ENCODE measurements at places on chromosomes 7 and 10. TPM values are rescaled to one million over a fixed set of nuclear protein-coding genes. Genes with fewer than 3 reads are reported as not detected.

GRCh38 chr7:148155826-148156225, 434.7 kb upstream of the C7orf33 start:
- no peak overlapping the region for H3K4me3 ChIP-seq
- H3K36me3 ChIP-seq = no peaks in the 10 kb centered on the region
- DNase-seq = no peak
- peaks cover 4% of the 10 kb centered on the region for H3K4me1 ChIP-seq

DNA sequence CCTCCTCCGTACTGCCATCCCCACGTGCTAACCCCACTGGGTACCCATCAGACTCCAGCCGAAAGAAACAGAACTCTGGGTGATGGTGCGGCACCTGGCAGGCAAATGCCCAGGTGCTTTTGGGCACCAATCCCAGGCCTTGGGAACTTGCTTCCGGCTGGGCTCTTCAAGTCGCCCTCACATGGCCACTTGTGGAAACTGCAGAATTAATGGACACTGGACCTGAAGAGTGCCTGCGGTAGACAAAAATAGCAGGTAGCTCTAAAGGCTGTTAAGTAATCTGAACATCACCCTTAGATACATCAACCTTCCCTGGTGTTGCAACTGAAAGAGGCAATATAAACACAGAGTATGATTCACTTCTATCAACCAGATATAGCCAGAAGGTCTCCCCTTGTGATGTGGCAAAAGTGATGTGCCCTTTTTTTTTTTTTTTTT, 644.4 kb downstream of the GRM8 start:
- no peaks in the 10 kb centered on the region for H3K27me3 ChIP-seq
- no peak overlapping the region for H3K4me3 ChIP-seq
- H3K27ac ChIP-seq = no peak overlapping the region
- H3K4me1 ChIP-seq = no peaks in the 10 kb centered on the region

DNA sequence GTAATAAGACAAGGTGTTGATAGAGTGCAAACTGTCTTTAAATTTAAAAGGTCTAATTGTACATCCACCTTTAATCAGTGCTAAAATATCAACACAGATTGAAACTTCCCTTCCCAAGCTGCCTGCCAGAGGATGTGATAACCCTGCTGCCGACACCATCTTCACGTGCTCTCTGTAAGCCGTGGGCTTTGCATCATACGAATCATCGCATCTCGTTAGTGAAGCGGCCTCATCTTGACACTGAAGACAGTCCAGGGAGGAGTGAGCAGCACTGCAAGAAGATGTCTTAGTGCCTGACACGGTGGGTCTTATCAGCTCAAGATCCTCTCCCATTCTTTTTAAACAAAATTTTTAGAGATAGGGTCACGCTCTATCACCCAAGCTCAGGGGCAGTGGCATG, 518.8 kb downstream of the PTPRN2 start:
- H3K27ac ChIP-seq = no peak overlapping the region
- no peaks in the 10 kb centered on the region for H3K4me1 ChIP-seq
- H3K4me3 ChIP-seq = no peak overlapping the region
- no peaks in the 10 kb centered on the region for H3K36me3 ChIP-seq

DNA sequence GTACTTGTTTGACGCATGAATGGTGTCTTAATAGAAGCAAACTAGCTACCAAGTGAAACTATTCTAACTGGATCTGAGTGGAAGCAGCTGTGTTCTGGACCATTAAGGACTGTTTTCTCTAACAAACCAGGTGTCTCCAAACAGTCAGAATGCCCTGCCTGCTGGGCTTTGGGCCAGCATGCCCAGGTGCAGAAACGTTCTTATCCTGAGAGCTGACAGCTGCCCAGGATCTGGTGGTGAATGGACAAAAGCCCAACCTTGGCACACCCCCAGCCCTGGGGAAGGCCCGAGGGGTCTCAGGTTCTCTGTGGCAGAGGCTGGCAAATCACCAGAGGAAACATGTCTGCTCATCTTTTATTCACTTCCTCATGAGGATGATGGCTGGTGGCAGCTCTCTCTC, 48.2 kb upstream of the LAMB4 start:
- H3K4me1 ChIP-seq = no peaks in the 10 kb centered on the region
- no peak for DNase-seq
- H3K36me3 ChIP-seq = no peaks in the 10 kb centered on the region

GRCh38 chr10:128929767-128930166, 537.3 kb upstream of the MGMT start:
- no peak overlapping the region for H3K27ac ChIP-seq
- no peaks in the 10 kb centered on the region for H3K27me3 ChIP-seq
- no peaks in the 10 kb centered on the region for H3K4me1 ChIP-seq
- no peak for DNase-seq
- no peak overlapping the region for H3K4me3 ChIP-seq

DNA sequence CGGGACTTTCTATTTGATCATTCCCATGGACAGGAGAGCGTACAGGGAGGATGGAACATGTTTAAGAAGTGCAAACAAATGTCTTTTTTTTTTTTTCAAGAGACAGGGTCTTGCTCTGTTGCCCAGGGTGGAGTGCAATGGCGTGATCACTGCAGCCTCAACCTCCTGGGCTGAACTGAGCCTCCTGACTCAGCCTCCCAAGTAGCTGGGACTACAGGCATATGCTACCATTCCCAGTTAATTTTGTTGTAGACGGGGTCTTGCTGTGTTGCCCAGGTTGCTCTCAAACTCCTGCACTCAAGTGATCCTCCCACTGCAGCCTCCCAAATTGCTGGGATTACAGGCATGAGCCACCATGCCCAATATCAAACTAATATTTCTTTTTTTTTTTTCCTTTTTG, 40.5 kb downstream of the SPDYE5 start:
- DNase-seq = no peak
- H3K36me3 ChIP-seq = no peaks in the 10 kb centered on the region
- no peak overlapping the region for H3K4me3 ChIP-seq
- H3K27me3 ChIP-seq = no peaks in the 10 kb centered on the region
- peaks cover 6% of the 10 kb centered on the region for H3K4me1 ChIP-seq

IRF5 gene
- total RNA-seq = 25.9 TPM

KEL gene
- total RNA-seq = not detected

DNA sequence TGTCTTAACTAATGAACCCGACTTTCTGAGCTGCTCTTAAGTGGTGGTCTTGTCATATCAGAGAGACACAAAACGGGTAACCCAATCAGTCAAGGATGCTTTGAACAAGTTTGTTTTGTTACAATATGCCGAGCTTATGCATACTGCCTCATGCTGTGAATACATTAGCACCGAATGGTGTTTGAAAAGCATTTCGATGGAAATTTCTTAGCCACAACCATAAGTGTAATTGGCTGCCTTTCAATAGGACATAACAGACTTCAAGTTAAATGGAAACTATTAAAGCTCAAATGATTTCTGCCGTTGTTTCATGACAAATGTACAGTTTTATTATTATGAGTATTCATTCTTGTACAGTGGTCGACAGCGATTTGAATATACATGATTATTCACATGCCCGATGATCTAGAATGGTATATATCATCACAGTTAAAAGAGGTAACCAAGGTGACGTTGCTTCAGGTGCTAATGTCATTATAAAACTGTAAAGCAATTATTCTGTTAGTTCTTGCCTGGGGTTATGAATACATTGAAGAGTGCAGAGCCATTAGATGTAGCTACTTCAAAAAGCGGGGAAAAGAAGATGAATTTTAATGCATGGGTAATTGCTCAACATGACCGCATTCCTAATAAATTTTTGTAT, 118.8 kb downstream of the EBF3 start:
- no peaks in the 10 kb centered on the region for H3K27me3 ChIP-seq
- no peaks in the 10 kb centered on the region for H3K36me3 ChIP-seq
- no peaks in the 10 kb centered on the region for H3K4me1 ChIP-seq
- DNase-seq = no peak
- no peak overlapping the region for H3K4me3 ChIP-seq
- no peak overlapping the region for H3K27ac ChIP-seq

GRCh38 chr10:56722912-56723311, 361.9 kb upstream of the ZWINT start:
- DNase-seq = no peak
- H3K36me3 ChIP-seq = no peaks in the 10 kb centered on the region
- no peaks in the 10 kb centered on the region for H3K4me1 ChIP-seq
- H3K27ac ChIP-seq = no peak overlapping the region

DNA sequence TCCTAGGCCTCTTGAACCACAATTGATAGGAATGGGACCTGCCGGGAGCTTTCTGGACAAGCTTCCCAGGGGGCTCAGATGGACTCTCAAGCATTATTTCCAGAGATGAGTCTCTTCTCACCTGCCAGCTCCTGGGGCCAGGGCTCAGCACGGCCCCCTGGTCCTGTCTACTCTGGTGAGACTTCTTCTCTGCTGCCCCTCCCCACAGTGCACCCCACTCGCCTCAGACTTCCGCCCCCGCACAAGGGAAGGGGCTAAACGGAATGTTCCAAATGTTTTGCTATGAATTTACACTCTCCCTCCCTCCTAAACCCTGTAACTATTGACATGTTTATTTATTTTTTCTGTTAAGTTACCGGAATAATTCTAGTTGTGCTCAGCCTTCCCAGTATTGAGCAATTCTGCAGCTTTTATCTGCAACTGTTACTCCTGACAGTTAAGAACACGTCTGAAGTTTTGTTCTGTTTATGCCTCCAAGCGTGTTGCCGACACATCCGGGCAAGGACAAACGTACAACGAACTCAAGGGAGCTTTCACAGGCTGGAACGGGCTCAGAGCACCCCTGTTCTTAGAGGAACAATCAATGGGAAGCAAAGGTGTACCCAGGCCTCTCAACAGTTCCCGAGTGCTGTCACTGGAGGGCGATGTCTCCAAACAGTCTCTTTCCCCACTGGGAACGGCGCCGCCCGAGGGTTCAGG, 55.2 kb downstream of the FHIP2A start:
- H3K27me3 ChIP-seq = no peaks in the 10 kb centered on the region
- H3K36me3 ChIP-seq = no peaks in the 10 kb centered on the region
- H3K4me3 ChIP-seq = no peak overlapping the region
- H3K27ac ChIP-seq = no peak overlapping the region

TRIM74 gene
- 2.3 TPM for total RNA-seq

STEAP4 gene
- total RNA-seq = 53.6 TPM

DNA sequence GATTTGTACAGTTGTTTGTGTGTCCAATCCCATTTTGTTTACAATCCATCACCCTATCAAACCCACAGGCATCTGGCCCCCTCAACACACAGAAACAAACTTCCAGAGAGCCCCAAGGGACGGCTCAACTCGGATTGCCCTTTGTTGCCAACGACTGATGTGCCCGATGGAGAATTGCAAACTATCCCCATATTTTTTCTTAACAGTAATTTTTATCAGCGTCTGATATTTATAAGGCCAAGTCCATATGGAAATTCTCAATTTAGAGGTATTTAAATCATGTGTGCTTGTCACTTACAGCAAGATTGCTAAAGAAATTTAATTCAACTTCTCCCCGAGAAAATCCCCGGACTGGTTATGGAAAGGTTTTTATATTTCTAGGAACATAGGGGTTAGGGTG, 113.9 kb upstream of the NPS start:
- H3K27me3 ChIP-seq = no peaks in the 10 kb centered on the region
- no peaks in the 10 kb centered on the region for H3K36me3 ChIP-seq
